A549 (cell line): ENCODE measurements at places on chromosomes 4 and X. TPM values are rescaled to one million over a fixed set of nuclear protein-coding genes. Genes with fewer than 3 reads are reported as not detected.

The CT45A1 gene
- not detected in 3 replicates for polyA plus RNA-seq

DNA sequence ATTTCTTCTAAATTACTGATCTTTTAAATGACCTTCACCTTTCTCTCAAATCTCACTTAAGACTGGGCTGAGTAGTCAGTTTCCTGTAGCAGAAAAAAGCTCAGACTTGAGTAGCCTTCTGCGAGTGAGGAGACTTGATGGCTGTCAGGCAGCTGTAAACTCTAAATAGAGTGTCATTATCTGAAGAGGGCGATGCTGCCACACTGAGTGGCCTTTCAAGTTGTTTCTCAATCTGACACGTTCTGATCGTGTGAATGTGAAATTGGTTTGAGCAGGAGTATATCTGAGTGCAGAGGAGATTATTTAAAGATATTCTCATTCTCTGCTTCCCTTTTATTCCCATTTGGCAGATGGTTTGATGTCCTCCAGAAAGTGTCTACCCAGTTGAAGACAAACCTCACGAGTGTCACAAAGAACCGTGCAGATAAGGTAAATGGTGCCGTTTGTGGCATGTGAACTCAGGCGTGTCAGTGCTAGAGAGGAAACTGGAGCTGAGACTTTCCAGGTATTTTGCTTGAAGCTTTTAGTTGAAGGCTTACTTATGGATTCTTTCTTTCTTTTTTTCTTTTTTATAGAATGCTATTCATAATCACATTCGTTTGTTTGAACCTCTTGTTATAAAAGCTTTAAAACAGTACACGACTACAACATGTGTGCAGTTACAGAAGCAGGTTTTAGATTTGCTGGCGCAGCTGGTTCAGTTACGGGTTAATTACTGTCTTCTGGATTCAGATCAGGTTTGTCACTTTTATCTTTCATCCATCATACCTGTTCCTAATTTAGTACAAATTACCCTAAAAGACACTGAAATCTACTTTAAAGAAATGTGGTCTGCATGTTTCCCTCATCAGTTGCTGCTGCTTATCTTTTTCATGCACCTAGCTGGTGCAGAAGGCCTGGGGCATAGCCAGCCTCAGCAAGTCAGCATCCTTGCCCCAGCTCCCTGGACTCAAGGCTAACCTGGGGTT lies 74.3 kb upstream of the MSANTD1 start:
- DNase-seq, result no peak

DNA sequence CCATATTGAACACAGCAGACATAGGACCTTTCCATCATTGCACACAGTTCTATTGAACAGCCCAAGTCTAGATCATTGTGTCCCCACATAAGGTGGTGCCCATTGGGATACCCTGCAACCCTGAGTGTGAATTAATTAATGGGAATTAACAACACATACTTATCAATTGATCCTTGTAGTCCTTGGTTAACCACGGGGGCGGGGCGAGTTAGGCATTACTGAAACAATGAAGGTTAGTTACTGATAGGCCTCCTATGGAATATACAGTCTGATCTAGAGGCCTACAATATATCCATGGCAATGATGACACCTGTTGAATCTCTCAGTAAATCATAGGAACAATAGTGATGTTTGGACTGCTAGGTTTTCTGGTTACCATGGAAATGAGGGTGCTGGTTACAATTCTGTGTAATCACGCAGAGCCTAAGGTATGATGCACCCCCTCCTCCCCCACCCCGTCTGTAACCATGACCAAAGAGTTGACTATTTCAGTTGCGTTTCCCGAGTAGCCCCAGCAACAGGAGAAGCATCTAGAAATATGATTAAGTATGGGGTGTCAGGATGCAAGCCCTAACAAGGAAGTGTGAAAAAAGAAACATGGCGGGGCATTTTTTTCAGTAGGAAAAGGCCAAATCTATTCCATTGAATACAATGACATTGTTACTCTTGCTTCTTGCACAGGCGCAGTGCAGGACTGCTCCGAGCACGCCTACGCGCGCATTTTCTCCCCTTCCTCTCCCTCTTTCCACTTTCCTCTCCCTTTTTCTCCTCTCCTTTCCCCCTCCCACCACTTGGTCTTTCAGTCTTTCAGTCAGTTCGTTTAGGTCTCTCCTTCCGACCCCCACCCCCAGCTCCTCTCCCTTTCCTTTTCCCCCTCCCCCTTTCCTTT lies 677 bp upstream of the NONO start:
- DNase-seq, result peak; percentile 71

- no peak for DNase-seq
These were observed 127.9 kb upstream of the MAP3K15 start for GRCh38 chrX:19643203-19643602.

DNA sequence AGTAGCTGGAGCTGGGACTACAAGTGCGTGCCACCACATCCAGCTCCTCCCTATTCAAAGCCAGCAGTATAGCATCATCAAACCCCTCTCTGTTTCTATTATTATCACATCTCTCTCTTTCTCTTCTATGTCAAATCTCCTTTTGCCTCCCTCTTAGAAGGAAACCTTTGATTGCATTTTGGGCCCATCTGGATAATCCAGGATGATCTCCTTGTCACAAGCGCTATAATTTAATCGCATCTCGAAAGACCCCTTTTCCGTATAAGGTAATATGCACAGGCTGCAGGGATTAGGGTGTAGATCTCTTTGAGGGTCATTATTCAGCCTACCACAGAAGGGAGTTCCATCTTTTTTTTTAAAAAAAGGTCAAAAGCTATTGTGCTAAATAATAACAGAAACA lies 46.4 kb upstream of the TBC1D9 start:
- no peak for DNase-seq

The MND1 gene
- polyA plus RNA-seq, result 14.7 to 16.5 TPM (median 16.3 TPM) in 3 replicates

DNA sequence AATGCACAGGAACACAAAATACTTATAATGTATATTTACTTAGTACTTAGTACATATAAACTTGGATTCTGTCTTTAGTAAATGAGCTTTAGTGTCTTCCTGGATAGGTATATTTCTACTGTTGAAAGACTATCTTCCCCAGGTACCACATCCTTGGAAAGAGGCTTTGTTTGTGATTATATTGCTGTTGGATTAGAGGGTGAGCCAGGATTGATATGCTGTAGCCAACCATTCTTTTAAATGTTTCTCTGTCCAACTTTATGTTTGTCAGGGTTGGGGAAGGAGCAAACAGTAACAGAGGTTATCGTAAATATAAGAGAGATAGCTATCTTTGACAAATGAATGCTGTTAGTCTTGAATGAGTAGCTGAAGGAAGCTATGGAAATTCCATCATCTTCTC lies 213.2 kb downstream of the SPRY1 start:
- DNase-seq, result no peak

The TMEM187 gene
- polyA plus RNA-seq, result 7.0 to 8.8 TPM (median 7.8 TPM) in 3 replicates

DNA sequence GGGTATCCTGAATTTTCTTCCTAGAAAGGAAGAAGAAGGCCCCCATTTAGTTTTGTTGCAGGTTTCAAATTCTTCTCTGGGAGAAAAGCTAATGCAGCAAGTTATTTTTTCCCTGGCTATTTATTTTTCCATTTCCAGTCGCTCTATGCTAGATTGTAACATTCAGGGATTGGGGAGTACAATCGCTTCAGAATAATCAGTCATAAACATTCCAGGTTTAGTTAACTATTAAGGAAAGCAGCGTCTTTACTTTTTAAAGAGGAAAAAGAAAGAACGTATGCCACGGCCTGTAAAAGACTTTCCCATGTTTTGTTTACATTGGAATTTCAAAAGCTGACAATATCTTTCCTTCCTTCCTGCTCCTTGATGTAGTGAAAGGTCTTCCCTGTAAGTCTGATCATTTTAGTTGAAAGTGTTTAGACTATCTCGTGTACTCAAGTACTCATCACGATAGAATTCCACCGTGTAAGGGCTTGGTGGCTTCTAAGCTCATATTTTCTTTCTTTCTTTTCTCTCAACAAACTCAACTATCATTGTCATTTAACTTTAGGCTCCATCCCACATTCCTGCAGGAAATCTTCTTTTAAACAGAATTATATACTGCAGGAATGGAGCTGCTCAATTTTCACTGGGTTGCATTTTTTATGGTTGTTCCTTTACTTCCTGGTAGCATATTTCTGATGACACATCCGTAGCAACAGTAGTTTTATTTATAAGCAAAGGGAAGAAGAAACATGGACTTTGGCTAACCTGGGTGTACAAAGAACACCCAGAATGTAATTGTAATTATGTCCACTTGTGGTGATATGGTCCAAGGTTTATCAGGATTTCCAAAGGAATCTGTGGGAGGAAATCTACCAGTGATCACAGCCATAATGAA lies 213.1 kb upstream of the FAT1 start:
- peak; percentile 87 for DNase-seq

DNA sequence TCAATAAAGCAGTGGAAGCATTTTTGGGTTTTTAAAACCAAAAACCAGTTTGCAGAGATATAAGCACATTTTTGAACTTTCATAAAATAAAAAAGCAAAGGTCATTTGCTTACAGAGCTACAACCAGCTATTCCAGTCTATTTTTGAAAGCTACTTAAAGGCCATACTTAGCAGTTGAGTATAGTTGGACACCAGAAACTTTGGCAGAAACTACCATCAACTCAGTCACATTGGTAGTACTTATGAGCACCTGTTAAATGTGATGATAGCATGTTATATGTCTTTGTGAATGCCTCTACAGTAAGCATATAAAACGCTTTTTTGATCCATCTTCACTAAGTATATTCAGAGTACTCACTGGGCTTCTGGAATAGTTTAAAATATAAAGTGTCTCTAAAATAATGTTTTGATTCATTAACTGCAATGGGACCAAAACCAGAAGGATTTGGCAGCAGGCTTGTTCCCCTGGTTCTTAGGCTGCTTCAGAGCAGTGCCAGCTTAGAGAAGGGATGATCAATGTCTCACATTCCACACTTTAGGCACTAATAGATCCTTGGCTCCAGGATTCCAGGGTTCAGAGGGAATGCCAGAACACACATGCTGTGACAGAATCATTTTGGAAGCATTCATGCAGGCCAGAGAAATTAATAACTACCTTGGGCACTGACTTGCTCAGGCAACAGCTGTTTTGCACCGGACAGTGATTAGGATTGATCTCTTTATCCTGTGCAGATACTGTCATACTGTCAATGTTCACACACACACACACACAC lies 103.9 kb downstream of the IQCM start:
- no peak for DNase-seq

- DNase-seq, result no peak
These were observed 82.6 kb downstream of the MTMR1 start for GRCh38 chrX:150775569-150776350.

- DNase-seq, result no peak
These were observed 168.8 kb downstream of the MID1IP1 start for GRCh38 chrX:38970074-38970473.

DNA sequence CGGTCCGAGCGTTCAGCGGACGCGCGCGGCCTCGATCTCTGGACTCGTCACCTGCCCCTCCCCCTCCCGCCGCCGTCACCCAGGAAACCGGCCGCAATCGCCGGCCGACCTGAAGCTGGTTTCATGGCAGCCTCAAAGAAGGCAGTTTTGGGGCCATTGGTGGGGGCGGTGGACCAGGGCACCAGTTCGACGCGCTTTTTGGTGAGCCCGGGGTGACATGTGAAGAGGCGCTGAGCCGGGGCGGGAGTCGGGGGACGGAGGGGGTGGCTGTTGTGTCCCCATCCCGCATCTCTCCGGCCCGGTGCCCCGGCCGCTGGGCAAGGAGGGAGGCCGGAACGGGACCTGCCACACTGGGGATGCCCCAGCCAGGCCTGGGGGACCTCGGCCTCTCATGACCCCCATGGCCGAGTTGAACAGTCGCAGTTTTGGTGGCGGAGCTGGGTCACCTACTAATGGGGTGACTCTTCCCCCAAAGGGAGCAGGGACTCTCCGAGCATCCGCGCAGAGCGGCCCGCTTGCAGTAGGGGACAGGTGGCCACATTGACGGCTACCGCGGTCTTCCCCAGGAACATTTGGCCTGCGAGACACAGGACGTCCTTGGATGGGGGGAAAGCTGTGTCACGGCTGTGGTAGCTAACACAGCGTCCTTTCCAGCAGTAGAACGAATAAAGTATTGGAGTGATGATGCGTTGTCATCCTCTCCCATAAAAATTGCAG lies at the start of gene GK:
Gene GK (plus strand): TSS at position 9 of the 717 bp plus-strand sequence. CDS start 115 bp downstream, at position 124.
- DNase-seq, result no peak

- DNase-seq, result no peak
These were observed 292.1 kb downstream of the PRDM5 start for GRCh38 chr4:120630427-120630826.

DNA sequence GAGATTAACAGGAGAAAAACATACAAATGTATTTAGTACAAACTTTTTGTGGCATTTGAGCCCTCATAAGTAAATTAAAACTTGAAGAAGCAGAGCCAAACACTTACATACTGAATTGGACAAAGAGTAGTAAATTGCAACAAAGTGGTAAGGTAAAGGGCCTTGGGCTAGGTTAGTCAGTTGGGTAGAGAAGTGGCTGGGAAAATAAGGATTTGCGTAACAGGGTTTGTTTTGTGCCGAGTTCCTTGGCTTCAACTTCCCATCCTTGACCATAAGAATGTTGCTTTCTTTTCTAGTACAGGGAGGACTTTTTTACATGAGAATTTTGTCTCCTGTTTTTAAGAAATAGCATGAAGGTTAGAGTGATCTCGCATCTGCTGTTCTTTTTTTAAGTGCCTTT lies 33.3 kb upstream of the DSPP start:
- no peak for DNase-seq

GRCh38 chr4:151459375-151459774 lies 50.4 kb downstream of the FHIP1A start:
- no peak for DNase-seq

The PQBP1 gene
- polyA plus RNA-seq, result 140 to 158 TPM (median 147 TPM) in 3 replicates

DNA sequence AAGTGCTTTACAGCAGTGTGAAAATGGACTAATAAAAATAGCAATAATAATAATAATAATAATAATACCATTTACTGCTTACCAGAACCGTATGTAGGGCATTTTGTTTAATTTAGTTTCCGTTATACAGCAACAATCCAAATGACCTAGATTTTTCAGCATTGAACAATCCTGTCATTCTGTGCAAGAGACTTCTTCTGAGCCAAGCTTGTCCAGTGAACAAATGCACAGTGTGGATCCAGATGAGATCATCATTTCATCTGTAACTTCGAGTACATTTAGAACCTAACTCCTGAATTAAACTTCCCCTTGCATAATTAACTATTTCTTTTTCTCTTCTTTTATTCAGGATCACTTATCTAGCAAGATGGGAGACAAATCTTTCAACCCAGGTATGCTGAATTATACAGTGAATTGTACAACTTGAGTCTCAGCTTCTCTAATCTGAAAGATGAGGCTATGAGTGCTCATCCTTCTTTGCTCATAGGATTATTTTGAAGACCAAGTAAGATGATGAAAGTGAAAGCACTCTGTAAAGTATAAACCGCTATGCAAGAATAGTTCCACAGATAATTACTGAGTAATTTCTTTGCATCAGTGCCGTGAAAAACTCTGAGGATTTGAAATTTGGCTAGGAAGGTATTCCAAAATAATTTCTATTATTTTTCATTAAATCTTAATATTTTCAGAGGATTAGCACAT lies 6.6 kb downstream of the CLNK start:
- no peak for DNase-seq

The SLC49A3 gene
- 0.09 to 0.12 TPM (median 0.11 TPM) in 3 replicates for polyA plus RNA-seq

- DNase-seq, result no peak
These were observed 167.4 kb downstream of the GABRB1 start for GRCh38 chr4:47198791-47199190.
